ENCODE measurements at places on chromosomes 12 and 14.

GRCh38 chr12:98403385-98403784 lies 112.0 kb upstream of the TMPO start:
- DNase-seq: no peak

DNA sequence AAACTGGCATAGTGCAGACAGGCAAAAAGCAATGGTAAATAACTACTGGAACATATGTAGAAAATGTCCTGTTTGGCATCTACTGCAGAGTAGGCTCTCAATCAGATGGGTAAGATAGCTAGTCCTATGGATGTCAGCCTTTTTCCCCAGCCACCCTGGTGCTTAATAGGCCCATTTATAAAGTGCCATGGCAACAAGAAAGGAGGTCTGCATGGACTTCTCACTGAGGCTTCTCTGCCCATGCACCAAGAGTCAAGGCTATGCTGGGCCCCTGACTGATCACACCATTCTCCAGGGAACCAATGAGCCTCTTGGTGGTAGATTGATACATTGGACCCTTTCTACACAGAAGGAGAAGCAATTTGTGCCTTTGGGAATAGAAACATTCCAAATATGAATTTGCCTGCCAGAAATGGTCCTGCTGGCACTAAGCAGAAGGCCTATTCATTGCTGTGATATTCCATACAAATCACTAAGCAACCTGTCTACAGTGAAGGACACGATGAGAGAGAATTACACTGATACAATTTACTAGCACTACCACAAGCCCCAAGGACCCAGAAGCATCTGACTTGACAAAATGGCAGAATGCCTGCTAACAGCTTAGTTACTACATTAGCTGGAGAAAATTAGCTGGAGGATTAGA lies 43.8 kb downstream of the RESF1 start:
- no peak for DNase-seq

DNA sequence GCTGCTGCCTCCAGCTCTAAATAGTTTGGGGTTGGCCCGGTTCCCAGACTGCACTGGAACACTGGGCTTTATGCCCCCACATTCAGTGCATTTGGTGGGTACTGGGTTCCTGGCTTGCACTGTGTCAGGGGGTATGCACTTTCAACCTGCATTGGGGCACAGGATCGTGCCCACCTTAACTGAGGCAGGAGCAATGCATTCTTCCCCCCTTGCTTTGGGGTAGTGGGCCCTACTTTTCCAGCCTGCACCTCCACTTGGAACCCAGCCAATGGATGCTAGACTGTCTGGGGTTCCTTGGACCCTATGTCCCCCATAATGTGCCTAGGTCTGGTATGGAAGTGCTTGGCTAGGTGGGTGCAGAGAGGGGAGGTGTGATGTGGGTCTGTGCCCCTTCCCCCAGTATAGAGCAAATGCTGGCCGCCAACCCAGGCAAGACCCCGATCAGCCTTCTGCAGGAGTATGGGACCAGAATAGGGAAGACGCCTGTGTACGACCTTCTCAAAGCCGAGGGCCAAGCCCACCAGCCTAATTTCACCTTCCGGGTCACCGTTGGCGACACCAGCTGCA lies 615 bp downstream of the TARBP2 start:
- no peak for DNase-seq

GRCh38 chr12:122368361-122369073 lies 54.0 kb downstream of the CLIP1 start:
- DNase-seq: no peak

Data from stimulated activated CD4-positive, alpha-beta T cell treated with anti-CD3 and anti-CD28 coated beads, Interleukin-12 subunit alpha, Interleukin-12 subunit beta, amount 100 ng/mL, for 24 hours (primary cell).